ENCODE measurements at places on chromosomes 16 and 17.

GRCh38 chr17:77848257-77848656 is 110.2 kb upstream of the TNRC6C start:
- no peak for DNase-seq

- DNase-seq: no peak
Measured at GRCh38 chr17:1753767-1754429, 8.0 kb upstream of the SERPINF1 start.

- DNase-seq: no peak
Measured at GRCh38 chr17:57461082-57461481, 204.8 kb downstream of the MSI2 start.

DNA sequence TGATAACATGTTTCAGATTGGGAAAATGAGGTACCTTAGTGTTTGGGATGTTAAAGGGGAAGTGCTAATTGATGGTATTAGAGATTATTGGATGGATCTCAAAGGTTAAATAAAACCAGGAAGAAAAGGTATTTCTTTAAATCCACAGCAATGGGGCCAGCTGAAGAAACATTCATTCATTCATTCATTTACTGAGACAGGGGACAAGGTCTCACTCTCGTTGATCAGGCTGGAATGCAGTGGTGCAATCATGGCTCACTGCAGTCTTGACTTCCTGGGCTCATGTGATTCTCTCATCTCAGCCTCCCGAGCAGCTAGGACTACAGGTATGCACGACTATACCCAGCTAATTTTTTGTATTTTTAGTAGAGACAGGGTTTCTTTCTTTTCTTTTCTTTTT is 19.8 kb downstream of the EARS2 start:
- DNase-seq: no peak

- no peak for DNase-seq
Measured at GRCh38 chr16:30603945-30604315, 6.3 kb downstream of the ZNF689 start.

DNA sequence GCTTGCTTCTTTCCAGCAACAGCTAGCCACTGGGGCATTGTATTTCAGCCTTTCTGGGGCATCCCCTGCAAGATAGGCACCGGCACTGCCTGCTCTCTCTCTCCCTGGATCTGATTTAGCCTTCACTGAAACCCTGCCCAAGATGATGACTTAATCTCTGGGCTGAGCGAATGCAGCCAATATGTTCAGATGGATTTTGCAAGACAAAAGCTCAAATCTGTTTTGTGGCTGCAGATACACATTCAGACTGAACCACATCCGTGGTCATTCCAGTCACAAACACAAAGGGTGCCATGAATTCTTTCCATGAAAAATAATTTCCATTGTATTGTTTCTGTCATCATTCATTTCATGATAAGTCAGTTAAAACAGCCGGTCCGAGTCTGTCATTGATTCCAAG is 24.2 kb downstream of the SOST start:
- DNase-seq: peak; percentile 80

Data from SJSA1 (cell line).